Endodermal cell (in vitro differentiated cells): ENCODE measurements at places on chromosomes 4 and X.
A peak's percentile ranks its signal among the peaks of the same experiment; 100 is the strongest.

DNA sequence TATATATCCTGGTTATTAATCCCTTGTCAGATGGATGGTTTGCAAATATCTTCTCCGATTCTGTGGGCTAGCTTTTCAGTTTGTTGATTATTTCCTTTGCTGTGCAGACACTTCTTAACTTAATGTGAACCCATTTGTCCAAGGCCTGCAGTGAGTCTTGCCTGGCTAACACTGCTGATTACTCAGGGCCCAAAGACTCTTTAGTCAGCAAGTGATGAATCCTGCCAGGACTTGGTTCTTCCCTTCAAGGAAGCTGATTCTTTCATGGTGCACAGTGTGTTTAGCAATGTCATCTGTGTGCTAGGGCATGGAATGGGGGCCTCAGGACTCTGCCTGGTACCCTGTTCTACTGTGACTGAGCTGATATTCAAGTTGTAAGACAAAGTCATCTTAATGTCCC is 81.8 kb upstream of the TEX13A start:
- DNase-seq = no peak

DNA sequence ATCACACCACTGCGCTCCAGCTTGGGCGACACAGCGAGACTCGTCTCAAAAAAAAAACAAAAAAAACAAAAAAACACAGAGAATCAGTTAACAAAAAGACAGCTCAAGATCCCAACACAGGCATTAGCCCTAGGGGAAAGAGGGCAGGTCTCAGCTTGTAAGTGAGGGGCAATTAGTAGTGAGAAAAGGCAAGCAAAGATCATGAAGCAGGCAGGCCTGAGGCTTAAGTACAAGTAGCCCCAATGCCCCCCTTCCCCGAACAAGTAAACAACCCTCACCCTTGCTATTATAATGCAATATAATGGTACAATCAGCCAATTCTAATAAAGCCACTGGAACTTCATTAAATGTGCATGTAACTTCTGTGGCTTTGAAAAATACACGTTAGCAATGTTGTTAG is 17.0 kb downstream of the ADGRA3 start:
- no peak for DNase-seq

DNA sequence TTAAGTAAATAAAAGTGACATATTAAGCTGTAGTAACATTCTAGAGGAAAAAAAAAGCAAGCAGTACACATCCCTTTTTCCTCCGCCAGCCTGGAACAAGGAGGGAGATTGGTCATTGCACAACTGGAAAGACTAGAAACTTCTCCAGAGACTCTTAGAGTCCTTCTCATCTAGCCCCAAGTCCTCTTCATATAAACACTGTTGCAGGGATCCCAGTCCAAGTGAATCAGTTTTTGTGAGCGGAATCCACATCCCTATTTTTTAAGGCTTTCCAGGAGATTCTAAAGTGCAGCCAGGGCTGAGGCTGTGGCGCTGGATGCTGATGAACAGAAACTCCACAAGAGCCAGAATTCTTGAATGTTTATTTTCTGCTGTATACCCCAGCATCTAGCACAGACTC is 23.8 kb downstream of the REELD1 start:
- DNase-seq = no peak

DNA sequence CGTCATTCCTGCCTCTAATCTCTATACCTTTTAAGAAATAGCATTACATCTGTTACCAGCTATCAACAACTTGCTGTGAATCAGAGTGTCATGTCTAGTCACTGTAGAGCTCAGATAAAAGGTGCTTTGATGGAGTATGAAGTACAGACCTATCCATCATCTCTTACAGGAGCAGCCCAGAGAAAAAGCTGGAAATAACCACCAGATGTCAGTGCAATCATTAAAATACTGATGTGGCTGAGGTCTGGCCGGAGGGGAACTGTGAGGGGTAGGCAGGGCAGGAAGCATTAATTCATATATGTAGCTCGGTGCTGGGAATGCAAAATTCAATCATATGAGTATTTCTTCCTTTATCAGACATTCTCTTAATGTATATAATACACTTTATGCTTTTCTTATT is 100.6 kb downstream of the AKAP4 start:
- peak; percentile 53 for DNase-seq

DNA sequence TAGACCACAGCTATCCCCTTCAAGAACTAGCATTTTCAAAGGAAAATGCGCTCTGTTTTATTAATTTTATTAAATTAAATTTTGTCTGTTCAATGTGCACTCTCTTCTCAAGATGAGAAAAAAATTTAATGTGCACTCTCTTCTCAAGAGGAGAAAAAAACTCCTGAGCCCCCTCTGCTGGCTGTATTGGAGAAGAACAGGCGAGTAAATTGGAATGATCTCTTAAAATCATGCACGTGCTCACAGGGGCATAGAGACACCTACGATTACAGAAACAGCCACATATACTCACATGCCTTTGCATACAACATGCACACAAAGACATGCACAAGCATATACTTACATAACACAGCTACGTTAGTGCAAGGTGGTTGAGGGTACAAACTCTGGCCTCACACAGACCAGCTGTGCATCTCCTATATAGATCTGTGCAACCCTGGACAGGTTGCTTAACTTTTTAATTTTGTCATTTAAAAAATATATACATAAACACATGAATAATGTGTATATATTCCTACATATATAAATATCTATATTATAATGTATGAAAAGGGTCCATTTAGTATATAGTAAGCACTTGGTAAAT is 176.2 kb upstream of the CXorf66 start:
- peak; percentile 68 for DNase-seq

DNA sequence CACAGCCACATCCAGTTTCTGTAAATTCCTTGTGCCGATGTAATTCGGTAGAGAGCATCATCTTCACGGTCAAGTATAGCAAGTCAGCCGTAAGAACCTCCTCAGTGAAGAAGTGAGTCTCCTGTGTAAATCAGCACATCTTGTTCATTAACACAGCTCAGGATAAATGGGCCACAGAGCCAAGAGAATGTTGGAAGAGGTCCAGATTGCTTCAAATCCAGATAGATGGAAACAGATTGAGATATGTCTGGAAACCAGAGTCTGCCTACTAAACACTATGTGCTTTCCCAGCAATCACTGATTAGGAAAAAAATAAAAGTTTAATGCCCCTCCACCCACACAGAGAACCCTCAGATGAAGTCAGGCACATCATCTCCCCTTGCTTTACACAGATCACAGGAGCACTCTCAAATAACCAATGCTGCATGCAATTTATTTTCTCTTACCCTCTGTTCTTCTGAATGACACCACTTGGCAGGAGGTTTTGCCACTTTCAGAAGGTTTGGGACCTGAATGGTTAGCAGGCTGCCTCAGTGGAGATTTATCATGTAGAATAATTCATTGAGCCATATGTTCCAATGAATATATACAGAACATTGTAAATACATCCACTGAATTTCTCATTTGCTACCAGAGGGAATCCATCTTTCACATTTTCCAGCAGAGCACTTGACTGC is 357.7 kb downstream of the C4orf33 start:
- DNase-seq = no peak

- DNase-seq = peak; percentile 87
Observed at GRCh38 chr4:86482306-86483172, 111.6 kb upstream of the PTPN13 start.

DNA sequence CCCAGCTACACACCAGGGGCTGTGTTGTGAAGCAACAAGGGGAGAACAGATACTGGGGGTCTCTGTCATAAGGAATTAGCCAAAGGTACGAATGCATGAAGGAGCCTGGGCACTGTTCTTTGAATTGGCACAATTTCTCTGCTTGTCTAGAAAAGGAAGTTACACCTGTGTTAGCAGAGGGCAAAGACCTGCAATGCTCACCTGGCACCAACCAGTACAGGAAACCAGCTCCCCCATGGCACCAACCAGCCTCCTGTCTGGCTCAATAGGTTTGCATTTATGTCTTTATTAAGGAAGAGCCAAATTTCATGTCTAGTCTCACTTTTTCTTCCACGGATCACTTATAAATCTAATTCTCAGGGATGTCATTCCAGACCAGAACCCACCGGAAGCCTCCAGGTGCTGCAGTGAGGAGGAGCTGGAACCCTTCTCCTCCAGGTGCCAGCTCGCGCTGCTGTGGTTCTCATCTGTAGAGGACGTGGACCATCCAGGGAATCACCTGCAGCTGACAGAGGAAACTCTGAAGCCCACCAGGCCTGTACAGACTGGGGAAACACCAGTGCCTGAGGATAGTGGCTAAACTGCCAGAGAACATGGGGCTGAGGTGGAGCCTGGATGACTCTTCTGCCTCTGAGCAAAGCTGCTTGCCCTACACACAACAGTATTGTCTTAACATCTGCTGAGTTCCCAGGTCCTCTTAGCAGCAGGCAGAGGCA is 113.4 kb upstream of the TRIM2 start:
- no peak for DNase-seq

GRCh38 chrX:23911126-23911835 is 3.5 kb downstream of the CXorf58 start:
- DNase-seq = no peak
